ENCODE measurements at places on chromosomes 16 and 17.

DNA sequence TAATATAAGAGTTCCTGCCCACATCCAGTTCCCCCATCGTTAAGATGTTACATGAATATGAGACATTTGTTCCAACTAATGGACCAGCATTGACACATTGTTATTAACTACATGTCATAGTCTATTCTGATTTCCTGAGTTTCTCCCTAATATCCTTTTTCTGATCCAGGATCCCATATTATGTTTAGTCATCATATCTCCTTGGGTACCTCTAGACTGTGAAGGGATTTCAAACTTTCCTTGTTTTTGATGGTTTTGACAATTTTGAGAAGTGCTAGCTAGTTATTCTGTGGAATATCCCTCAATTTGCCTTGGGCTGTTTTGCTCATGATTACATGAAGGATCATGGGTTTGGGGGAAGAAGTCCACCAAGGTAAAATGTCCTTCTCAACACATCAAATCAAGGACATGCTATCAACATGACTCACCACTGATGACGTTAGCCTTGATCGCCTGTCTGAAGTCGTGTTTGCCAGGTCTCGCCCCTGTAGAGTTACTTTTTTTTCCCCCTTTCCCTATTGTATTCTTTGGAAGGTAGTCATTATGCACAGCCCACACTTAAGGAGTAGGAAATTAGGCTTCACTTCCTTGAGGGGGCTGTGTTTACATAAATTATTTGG, 42.5 kb downstream of the CACNG3 start:
- DNase-seq: no peak

GRCh38 chr16:82345318-82345717, 175.3 kb upstream of the MPHOSPH6 start:
- no peak for DNase-seq

GRCh38 chr17:78598013-78598471, 20.8 kb upstream of the DNAH17 start:
- DNase-seq: no peak

GRCh38 chr17:81397314-81398175, 2.3 kb downstream of the BAHCC1 start:
- DNase-seq: no peak

DNA sequence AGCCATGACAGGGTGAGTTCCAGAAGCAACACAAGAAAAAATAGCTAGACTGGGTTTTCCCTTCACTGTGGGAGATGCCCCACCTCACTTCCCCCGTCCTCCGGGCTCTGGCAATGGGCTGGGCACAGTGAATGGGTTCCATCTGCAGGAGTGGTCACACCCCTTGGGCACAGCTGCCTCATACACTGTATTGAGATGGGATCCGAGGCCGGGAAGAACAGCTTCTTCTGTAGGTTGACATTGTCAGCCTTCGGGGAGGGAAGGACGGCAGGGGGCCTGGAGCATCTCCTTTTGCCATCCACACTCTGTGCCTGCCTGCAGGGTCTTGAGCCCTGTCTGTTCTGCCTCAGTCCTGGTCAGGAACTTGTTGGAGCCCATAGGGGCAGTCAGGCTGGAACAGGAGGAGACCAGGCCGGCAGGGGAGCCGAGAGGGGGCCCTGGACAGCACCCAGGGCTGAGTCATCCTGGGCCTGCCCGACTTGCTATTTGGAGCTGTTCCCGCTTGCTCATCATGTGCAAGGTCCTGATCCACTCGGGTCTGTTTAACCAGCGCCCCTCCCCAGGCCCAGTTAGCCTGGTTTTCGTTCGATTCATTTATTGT, 286.7 kb downstream of the SEC14L1 start:
- DNase-seq: no peak

- DNase-seq: no peak
These were observed 3.9 kb upstream of the COL1A1 start for GRCh38 chr17:50205111-50205962.

- DNase-seq: no peak
These were observed 4.7 kb upstream of the PRKAR1A start for GRCh38 chr17:68507576-68507975.

DNA sequence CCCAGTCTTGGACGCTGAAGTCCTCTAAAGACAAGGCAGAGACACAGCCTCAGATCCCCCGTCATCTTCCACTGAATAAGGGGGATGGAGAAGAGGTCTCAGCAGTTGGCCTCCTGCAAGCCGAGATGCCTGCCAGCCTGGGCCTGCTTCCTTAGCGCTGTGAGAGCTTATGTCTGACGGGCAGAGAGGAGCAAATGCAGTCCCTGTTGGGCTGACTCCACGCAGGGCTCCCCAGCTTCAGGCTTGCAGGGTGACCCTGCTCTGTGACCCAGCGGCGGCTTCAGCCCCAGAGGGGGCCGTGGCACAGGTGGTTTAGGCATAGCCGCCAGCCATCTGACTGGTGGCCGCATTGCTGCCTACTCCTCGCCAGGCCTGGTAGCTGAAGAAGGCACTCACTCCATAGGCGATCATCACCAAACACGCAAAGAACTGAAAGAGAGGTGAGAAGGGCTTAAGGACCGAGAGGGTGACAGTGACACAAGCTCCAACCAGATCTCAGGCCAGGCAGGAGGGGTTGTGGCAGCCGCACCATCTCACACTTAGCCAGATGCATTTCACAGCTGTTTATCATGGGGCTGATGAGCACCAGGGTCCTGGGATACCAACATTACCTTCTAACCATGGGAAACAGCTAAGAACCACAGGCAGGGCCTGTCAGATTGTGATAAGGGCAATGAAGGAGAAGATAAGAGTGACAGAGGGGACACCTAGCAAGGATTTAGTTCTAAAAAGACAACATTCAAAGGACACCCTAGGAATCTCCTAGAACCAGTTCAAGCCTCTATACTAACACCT, 11.7 kb downstream of the ARL2BP start:
- DNase-seq: no peak

DNA sequence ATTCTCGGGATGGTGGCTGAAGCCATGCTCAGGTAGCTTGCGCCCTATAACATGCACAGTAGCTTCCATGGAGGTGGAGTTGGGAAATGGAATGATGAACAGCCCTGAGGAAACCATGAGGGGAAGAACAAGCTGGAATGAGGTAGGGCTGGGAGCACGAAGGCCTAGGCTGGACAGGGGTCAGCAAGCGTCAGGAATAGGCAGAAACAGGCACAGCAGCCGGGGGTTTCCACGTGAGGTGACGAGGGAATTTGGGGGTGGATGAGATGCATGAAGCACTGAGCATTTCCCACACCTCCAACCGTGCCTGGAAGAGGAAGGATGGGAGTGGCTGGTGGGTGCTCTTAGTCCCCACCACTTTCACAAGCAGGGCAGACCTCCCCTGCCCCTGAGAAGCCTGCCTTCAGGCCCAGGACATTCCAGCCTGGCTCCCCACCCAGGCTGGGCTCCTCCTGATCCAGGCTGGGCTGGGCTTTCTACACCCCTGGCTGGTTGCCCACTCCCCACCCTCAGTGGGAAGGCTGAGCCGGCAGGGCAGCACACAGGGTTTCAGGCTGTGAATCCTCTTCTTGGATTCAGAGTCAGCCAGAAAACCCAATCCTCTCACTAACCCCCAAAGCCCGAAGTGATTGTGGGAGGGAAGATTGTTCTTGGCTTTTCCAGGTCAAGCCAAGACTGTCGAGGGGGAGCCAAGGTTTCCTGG, 21.9 kb downstream of the PLEKHG4 start:
- no peak for DNase-seq

- no peak for DNase-seq
These were observed 10.3 kb downstream of the KANSL1 start for GRCh38 chr17:46182961-46183360.

GRCh38 chr17:72590382-72590781, 469.6 kb downstream of the SOX9 start:
- DNase-seq: no peak

- DNase-seq: no peak
These were observed 35.4 kb upstream of the PABPN1L start for GRCh38 chr16:88901718-88902337.

GRCh38 chr16:85653290-85653891, 35.4 kb downstream of the GINS2 start:
- no peak for DNase-seq

GRCh38 chr17:66855204-66855603, 20.3 kb downstream of the CACNG5 start:
- DNase-seq: no peak

DNA sequence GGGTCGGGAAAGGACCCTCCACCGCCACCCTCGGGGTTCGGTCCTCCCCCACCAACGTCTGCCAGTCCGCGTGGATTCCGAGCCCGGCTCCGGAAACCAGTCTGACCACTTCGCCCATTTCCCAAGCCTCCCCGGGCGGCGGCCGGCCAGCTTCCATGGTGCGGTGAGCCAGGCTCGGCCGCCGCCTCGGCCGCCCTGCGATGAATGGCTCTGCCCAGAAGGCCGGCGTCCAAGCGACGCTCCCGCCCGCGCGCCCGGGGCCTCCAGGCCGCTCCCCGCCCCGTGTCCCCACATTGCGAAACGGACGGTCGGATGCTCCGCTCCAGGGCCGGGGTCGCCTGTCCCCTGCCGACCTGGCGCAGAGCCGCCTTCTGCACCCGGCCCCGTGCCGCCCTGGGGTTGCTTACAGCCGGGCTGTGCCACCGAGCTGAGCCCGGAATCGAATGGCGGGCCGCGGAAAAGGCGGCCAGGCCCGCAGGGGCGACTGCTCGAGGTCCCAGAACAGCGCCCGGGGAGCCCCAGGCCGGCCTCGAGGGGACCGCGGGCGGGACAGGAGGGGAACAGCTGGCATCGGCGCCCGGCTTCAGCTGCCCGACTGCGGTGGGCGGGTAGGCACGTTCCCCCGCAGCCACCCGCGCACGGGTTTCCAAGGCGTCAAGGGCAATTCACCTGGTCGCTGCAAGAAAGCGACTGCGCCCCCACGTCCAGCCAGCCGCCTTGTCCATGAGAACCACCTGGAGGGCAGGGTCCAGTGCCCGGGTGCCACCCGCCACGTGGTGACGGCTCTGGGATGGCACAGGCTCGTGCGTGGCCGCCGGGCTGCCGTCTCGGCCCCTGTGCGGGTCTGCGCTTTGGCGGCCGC, 18.3 kb upstream of the CBX8 start:
- no peak for DNase-seq

DNA sequence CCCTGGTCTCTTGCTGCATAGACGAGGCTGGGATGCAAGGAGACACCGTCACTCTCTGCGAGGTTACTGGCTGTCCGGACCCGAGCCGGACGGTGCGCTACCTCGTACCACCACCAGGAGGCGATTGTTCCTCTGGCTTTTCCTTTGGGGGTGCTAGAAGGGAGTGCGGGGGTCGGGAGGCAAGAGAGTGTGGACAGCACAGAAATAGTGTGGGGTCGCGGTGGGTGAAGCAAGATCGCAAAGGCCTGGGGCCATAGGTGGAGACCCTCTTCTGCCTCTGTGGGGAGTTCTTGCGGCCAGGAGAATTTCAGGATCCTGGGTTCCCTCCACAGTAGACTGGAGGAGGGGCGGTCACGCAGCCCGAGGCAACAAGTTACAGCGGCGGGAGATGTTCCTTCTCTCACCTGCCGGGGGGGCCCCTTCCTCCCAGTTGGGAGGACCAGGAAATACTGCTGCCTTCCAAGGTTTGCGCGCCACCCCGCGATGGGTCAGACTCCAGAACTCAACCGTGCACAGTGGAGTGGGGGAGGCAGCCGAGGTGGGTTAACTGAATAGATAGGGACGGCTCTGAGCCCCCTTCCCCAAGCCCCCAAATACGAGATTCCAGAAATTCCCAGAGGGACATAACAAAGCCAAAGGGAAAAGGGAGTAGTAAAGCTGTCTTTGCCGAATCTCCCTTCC, 6.9 kb downstream of the PHOSPHO1 start:
- DNase-seq: no peak

All from right renal pelvis (tissue), 4 donors.